ENCODE measurements at places on chromosomes 3 and 15.

GRCh38 chr3:11510001-11510340, 133.7 kb downstream of the VGLL4 start:
- no peak for DNase-seq

DNA sequence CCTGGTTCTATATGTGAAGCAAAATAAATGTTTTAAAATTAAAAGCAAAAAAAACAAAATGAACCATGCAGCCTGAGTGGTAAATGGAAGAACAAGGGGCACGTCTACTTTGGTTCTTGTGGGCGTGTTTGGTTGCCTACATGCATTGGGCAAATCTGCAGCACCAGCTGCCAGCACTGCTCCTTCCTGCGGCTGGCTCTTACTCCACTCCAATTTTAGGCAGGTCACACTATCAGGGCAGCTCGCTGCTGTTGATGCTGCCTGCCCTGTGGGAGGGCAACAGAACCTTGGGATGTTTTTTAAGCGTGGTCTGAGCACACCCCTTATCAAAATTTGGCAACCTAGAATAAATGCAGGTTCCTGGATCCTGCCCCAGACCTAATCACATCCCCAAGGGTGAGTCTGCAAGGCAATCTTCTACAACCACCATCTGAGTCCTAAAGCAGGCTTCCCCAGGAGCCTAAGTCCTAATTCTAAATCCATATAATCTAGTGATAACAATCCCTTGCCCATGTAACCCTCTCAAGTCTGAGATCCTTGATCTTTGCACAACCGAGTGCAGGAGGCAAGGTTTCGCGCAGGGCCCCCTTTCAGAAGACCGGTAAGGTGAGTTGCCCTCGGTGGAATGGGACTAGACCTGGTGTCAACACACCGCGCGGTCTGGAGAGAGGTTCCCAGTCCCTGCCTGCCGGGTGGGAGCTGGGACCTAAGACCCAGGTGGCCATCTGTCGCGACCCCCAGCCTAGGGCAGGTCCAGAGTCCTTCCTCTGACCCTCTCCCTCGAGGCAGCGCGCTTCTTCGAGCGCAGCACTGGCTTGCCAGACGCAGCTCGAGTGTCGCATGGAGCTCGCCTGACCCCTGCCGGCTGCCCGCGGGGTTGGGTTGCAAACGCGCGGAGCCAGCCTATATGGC, 15.9 kb downstream of the IVD start:
- peak; percentile 57 for DNase-seq

DNA sequence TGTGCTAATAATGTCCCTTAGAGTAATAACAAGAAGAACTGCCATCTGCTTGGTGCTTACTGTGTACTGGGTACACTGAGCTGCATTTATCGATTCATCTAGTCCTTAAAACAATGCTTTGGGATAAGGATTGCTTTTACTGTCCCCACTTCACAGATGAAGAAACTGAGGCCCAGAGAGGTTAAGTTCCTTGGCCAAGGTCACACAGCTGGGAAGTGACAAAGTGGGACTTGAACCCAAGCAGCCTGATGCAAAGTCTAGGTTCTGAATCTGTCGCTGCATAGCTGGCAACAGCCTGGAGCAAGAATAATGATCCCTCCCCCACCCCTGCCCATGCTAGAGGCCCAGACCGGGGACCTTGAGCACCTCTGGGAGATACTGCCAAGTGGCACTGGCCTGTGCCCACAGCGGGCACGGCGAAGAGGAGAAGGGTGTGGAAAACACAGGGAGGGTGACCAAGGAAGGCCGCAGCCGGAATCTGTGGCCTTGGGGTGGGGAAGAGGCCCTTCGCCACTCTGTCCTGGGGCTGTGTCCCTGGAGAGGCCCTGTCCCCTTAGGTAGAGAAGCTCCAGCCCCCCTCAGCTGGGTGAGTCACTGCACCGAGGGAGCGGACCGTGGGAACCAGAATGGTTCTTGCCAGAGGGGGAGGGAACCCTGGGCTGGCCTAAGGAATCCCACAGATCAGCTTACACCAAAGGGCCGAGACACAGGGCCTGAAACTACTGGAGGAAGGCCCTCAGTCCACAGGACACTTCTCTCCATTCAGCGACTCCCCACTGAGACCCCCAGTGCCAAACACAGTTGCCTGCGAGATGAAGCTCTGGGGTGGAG, 3.5 kb downstream of the PLXND1 start:
- DNase-seq, result no peak

DNA sequence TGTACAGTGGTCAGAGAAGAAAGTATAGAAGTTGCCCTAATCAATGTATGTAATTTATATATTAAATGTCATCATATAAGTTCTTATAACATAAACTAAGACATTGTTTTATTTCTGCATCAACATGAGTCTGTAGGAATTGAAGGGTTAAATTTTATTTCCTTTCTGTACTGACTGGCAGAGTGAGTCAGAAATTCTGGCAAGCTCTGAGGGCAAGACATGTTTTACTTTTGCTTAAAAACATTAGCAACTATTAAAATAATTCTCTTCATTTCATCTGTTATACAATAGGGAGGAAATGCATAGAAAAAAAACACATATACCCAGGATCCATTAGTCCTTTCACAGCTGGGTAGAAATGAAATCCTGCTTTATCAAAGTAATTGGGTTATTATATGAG, 171.4 kb upstream of the ALCAM start:
- no peak for DNase-seq

DNA sequence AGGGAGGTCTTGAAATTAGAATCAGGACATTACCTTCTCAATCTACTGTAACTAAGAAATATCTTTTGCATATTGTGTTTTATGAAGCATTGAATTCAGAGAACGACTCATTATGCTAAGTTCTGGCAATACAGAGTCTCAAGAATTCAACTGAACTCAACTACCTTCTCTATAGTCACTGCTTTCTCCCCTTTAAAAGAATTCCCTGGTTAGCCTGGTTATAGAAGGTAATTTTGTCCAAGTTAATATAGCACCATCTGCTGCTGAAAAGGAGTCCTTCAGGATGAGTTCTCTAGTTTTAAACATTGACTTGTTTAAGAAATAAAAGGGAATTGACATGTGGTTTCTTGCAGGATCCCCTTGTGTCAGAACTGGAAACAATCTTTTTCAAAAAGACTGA, 60.2 kb downstream of the IL16 start:
- no peak for DNase-seq

GRCh38 chr3:88807491-88808105, 299.8 kb upstream of the EPHA3 start:
- DNase-seq, result no peak

- DNase-seq, result no peak
These were observed 64.0 kb upstream of the EPHA3 start for GRCh38 chr3:89043406-89043932.
